ENCODE measurements at places on chromosomes 1 and 21. TPM values are rescaled to one million over a fixed set of nuclear protein-coding genes. Genes with fewer than 3 reads are reported as not detected.

DNA sequence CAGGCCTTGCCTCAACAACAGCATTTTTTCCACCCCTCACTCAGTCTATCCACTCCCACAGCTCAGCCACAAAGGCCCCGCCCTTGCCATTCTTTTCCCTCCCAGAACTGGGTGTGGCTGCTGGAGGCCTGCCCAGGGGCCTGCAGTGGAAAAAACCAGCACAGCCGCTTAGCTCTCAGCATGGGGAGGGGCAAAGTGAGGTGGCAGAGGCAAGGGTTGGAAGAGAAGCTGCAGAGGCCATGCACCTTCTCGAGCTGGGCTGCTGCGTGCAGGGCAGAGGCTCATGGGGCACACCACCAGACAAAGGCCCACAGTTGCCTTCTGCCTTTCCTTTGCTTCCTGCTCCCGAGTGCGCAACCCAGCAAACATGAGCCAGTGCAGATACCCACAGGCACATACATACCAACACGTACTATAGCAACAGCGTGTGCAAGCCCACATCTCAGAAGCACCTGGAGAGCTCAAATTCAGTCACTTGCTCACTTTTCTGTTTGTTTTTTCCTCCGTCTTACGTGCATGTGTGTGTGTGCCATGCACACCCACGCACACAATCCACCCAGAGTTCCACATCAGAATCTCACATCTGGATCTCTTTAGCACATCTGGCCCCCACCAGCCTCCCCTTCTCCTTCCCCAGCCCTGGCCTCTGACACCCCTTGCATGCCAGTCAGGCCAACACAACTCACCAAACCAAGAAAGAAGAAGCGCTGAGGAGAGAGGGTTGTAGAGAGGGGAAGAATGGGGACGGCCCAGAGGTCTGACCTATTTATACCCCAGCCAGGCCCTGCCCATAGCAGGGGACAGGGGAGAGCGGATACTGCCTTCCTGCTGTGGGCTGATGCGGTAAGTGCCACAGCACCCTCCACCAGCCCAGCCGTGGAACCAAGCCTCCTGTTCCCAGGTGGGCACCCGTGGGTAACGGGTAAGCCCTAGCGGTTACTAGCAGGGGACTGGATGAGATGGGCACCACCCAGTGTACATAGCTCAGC, at the start of gene S100A4:
TSS of gene S100A4 (minus strand) at position 740 of the 989 bp plus-strand sequence. CDS start 1,012 bp downstream, outside the sequence.
- peak; percentile 88 for DNase-seq

DNA sequence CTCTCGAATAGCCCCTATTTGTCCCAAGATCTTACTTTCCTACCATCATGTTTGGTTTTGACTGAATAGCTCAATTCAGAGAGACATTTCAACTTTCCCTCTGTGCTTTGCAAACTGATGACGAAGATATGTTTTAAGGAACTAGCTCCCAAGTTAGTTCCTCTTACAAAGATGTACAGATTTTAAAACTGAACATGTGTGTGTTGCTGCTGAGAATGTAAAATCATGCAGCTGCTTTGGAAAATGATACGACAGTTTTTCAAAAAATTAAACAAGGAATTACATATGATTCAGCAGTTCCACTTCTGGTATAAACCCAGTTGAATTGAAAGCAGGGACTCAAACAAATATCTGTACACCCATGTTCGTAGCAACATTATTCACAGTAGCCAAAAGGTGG, 33.6 kb downstream of the KIF26B start:
- no peak for DNase-seq

DNA sequence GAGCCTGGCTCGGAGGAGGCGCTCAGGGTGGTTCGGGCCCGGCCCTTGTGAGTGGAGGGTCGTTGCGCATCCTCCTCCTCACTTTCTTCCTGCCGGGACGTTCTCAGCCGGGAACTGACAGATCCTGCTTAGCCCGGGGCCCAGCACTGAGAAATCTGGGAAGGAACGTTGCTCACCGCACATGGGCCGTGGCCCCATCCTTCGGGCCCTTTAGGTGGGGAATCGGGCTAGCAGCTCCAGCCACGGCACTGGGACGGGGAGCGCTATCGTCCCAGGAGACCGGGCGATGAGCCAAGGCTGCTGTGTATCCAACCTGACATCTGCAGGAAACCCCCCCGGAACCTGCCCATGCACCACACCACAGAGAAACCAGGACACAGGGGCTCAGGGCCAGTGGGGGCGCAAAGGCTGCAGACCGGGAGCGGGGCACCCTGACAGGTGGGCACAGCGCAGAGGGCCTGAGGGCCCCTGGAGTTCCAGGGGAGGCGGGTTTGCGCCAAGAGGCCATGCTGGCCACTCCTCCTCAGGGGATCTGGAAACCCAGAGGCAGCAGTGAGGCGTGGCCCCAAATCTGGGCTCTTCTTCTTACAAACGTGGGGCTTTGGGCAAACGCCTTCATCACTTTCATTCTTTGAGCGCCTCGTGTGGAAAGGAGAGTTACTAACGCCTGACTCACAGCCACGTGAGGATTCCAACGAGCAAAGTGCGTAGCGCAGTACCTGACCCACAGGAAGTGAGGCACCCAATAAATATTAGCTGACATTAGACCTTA, at the start of gene SH2D5:
TSS of gene SH2D5 (minus strand) at position 116 of the 772 bp plus-strand sequence. CDS start 4,659 bp downstream, outside the sequence.
- no peak for DNase-seq

- DNase-seq = peak; percentile 27
These were observed 116.9 kb upstream of the TIAM1 start for GRCh38 chr21:31460980-31461379.

DNA sequence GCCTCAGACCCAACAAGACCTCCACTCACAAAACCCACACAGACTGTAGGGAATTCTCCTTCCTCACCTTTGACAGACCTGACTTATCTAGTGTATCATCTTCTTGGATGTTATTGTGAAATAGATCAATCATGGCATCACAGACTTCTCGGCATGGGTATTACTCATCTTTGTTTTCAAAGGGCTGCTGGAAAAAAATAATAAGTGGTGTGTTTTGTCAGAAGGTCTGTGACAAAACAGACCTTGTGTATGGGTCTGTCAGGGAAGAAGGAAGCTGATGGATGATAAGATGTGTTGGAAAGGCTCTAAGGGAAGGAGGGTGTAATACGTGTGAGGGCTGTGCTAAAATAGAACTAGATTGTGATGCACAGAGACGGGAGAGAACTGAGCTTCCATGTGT, 13.9 kb upstream of the S100A7 start:
- no peak for DNase-seq

DNA sequence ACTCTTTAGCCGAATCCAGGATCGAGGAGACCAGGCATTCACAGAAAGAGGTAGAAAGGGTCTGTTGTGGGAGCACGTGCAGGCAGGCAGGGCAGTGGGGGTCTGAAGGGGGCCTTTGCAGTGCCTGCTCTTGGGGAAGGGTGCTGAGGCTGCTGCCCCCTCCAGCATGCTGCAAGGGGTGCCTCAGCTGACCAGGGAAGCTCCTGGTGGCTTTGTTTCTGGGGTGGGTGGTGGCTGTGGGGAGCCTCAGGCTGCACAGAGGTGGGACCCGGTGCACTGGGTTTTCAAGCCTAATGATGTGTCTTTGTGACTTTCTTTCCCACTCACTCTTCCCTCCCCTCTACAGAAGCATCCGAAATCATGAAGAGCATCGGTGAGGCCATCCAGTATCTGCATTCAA, 41.5 kb upstream of the IL19 start:
- DNase-seq = no peak

DNA sequence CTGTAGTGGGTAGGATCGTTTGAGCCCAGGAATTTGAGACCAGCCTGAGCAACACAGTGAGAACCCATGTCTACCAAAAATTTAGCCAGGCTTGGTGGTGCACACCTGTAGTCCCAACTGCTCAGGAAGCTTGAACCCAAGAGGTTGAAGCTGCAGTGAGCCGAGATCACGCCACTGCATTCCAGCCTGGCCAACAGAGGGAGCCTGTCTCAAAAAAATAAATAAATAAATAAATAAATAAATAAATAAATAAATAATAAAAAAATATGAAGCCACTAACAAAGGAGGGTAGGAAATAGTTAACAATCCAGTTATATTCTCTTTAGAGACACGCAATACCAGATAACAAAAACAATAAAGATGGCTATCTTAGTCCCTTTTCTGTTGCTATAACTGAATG, 11.9 kb upstream of the CBR3 start:
- no peak for DNase-seq

DNA sequence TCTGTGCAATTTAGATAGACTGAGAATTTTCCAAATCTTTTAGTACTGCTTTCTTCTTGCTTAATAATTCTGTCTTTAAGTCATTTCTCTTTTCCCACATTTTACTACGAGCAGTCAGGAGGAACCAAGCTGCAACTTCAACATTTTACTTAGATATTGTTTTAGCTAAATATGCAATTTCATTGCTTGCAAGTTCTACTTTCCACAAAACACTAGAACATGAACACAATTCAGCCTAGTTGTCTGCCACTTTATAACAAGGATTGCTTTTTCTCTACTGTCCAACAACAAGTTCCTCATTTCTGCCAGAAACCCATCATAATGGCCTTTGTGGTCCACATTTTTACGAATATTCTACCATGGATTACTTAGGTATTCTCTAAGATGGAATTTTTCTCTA, 36.6 kb downstream of the SORT1 start:
- DNase-seq = no peak

DNA sequence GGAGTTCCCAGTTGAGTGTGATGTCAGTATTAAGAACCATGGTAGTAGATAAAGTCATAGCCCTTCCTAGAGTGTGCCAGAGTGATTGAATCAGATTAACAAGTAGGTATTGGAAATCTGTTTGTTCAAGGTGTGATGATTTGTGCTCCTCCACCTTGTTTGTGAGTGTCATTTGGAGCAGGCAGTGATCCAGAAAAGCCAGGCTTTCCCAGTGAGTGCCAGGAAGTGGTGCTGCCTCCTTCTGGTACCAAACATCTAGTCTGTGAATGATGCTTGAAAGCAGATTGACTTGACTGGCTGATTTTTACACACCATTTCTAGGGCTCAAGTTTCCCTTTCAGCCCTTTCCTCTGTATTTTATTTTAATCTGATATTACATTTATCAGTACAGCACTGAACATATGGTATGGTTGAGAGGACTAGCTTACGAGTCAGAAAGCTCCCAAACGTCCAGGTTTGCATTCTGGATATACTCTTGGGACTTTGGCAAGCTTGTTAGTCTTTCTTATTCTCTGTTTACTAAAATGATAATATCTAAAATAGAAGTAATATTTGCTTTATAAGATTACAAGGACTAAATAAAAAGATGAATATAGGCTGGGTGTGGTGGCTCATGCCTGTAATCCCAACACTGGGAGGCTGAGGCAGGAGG, 100.7 kb downstream of the PATJ start:
- no peak for DNase-seq

DNA sequence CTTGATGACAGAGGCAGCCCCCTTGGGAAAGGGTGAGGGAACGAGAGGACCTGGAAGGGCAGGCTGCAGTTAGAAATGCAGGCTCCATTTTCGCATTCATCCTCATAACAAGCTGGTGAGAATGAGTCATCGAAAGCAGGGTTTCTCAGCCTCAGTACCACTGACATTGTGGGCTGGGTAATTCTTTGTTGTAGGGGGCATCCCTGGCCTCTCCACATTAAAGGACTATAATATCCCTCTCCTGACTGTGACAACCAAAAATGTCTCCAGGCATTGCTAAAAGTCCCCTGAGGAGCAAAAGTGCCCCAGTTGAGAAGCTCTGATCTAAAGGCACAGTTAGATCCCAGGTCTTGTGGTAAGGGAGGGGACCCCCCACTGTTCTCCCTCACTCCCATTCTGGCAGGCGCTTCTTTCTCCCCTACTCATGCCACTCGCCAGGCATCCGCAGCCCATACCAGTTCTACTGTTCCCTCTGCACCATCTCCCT, 20.4 kb downstream of the KCNN3 start:
- no peak for DNase-seq

The DCST1 gene
- polyA plus RNA-seq = not detected

The LCE6A gene
- polyA plus RNA-seq = not detected

The PCBP3 gene
- 1.6 TPM for polyA plus RNA-seq

The LRRC39 gene
- not detected for polyA plus RNA-seq

The GJA9 gene
- polyA plus RNA-seq = not detected

The NRIP1 gene
- 35.2 TPM for polyA plus RNA-seq

The DCDC2B gene
- polyA plus RNA-seq = 0.25 TPM

The GABRD gene
- polyA plus RNA-seq = 0.31 TPM

The C1orf116 gene
- not detected for polyA plus RNA-seq

The C1orf53 gene
- polyA plus RNA-seq = 1.6 TPM
